ENCODE measurements at places on chromosomes 5 and 9. TPM values are rescaled to one million over a fixed set of nuclear protein-coding genes. Genes with fewer than 3 reads are reported as not detected.

GRCh38 chr5:73388740-73389139 is 59.8 kb downstream of the FOXD1 start:
- no peak for DNase-seq

DNA sequence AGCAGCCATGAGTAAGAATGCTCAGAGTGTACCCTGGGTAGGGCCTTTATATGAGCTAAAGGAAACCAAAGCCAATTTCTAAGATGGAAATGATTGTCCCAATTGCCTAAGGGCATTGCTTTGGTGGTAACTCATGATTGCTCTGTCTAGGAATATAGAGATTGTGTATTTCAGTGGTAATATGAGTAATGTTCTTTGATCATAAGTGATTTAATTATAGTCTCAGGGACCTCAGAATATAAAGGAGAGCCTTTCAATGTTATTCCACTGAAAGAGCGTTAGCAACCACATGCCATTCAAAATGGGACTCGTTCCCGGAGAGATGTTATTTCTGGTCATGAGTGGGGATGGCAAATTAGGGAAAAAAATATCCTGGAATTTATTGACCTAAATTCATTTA is 340.5 kb downstream of the ARHGEF28 start:
- no peak for DNase-seq

Gene BHMT
- polyA plus RNA-seq = 0.19 TPM

DNA sequence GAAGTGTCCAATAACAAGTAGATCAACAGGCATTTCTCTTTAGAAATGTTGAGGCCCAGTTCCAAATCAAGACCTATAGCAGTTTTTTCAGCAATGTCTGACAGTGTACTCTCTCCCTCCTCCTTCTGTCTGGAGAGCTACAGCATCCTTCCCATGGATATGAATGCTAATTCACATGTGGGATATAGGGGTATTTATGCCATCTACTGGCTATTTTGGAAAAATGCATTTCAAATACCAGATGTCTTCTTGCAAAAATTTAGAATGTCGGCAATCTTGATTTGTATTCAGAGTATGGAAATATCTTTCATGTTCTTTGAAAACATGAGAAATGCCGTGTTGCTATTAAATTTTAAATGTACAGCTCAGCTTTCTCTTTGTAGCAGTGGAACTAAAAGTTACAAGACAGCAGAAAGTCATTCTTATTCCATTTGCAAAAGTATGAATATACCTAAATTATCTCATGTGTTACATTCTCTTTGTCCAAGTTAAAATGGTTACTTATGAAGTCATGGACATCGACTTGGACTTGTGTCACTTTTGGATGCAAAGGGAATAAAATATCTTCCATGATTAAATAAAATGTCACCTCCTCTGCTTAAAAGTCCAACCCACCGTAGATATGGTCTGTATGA is 647.8 kb downstream of the TAF11L14 start:
- peak; percentile 18 for DNase-seq

DNA sequence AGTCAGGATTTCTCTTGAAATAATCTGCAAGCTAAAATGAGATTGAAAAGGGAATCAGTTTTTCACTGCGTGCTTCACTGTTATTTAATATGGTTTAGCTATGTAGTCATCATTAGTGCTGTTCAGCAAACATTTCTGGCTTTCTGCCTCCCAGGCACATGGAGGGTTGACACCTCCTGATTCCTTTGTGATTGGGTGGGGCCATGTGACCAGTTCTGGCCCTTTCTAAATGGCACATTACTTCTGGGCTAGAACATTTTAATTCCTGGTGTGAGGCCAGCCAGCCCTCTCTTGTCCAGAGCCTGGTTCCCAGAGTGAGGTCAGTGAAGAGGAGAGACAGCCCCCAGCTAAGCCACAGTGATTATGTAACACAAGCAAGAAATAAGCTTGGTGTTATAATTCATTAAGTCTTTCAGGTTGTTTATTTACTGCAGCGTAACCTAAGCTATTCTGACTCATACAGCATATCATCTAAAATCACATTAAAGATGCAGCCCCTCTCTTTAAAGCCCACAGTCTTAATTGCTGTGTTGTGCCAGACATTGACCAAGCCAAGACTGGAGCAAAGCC is 17.4 kb upstream of the ARSI start:
- no peak for DNase-seq

Gene CYLC2
- not detected for polyA plus RNA-seq

- DNase-seq = no peak
Measured at GRCh38 chr5:148403344-148403743, 19.6 kb downstream of the FBXO38 start.

- no peak for DNase-seq
Measured at GRCh38 chr5:50759526-50760270, 93.3 kb downstream of the PARP8 start.

GRCh38 chr5:58115811-58116210 is 344.1 kb downstream of the PLK2 start:
- DNase-seq = no peak

- no peak for DNase-seq
Measured at GRCh38 chr9:112310826-112311225, 22.6 kb downstream of the PTBP3 start.

Measured in muscle of back (tissue), 13 donors.